ENCODE measurements at places on chromosomes 11 and 22. TPM values are rescaled to one million over a fixed set of nuclear protein-coding genes. Genes with fewer than 3 reads are reported as not detected.

The HIKESHI gene
- total RNA-seq = 52.9 TPM

DNA sequence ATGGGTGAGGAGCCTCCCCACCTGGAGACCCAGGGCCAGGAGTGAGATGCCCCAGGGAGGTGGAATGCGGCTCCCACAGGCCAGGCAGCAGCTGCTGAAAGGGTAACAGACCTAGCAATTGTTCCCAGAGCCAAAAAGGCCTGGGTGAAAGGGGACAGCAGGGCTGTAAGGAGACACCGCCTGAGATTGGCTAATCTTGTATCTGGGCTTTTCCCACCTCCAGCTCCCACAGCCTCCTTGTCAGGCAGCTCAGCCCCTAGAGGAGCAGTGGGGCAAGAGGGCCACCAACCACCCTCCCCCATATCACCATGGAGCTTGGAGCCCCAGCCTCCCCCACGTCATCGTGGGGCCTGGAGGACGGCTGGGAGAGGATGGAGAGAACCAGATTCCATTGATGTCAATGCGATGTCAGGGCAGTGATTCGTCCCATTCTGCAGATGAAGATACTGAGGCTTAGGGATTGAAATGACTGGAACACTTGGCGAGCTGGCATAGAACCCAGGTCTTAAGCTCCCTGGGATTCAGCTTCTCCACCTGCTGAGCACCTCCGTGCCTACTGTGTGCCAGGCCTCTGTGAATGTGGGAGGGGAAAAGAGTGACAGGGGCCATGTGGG lies 2.9 kb upstream of the MGAT3 start:
- H3K36me3 ChIP-seq = no peaks in the 10 kb centered on the region
- H3K4me3 ChIP-seq = no peak overlapping the region
- peaks cover 20% of the 10 kb centered on the region for H3K4me1 ChIP-seq
- no peak for DNase-seq
- peaks cover 10% of the 10 kb centered on the region for H3K27me3 ChIP-seq

The GGTLC3 gene
- total RNA-seq = not detected

The MUC5AC gene
- total RNA-seq = not detected

The ACRV1 gene
- not detected for total RNA-seq

The C11orf87 gene
- total RNA-seq = not detected

Measured in CD8-positive, alpha-beta memory T cell (primary cell).